ENCODE measurements at places on chromosomes 3 and 15. TPM values are rescaled to one million over a fixed set of nuclear protein-coding genes. Genes with fewer than 3 reads are reported as not detected.

DNA sequence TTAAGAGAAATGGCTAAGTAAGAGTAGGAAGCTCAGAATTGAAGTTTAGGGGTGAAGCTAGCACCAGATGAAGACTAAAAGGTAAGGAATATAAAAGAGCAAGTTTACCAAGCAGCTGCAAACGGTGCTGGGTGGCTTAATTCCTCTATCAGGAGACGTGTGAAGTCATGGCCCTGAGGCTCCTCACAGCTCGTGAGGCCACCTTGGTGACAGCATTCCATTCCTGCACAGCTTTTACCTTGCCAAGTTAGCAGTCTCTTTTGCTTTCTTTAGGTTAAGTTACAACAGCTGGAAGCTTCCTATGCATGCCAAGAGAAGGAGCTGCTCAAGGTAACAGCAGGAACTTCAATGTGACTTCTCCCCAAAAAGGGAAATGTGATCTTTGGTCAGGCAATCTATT lies 6.4 kb downstream of the TMCO5A start:
- DNase-seq: no peak

GOLGA8J gene
- total RNA-seq: 0.36 TPM

GRCh38 chr15:64930778-64931371 lies 19.2 kb downstream of the ANKDD1A start:
- no peak for DNase-seq

GRCh38 chr3:133943639-133944141 lies 48.0 kb upstream of the RAB6B start:
- no peak for DNase-seq

SMARCC1 gene
- 65.0 TPM for total RNA-seq

DNA sequence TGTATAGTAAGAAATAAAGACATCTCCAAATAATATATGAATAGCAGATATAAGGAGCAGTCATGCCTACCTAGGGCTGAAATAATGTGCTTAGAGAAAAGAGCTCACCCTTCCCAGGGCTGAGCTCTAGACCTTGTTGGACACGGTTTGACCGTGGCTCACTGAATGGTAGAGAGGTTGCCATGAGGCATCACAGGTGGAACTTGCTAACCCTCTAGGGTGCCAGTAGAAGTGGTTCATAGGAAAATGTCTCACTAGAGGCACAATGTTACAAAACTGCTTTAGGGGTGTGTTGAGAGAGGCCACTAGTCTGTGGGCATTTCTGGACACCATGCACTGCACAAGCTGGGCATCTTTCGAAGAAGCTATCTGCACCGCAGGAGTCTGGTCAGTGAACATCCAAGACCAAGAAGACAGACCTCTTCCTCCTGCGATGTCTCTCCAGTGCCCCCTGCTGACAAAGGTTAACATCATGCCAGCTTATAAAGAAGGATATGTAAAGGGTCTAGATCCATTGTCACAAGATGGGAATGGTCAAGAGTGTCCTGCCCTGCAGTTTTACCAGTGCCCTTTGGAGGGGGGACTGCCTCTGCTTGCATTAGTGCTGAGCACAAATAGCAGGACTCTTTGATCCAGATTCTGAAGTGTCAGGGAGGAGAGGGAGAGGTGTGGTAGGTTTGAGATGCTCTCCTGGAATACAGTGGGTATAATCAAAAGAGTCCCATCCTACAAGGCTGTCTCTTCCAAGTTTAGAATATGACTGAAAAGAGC lies 266.8 kb downstream of the ZNF385D start:
- DNase-seq: no peak

GRCh38 chr3:46080124-46080968 lies 53.1 kb upstream of the XCR1 start:
- DNase-seq: no peak

- DNase-seq: no peak
Observed at GRCh38 chr3:173676094-173676493, 278.6 kb downstream of the NLGN1 start.

- DNase-seq: no peak
Observed at GRCh38 chr3:125072749-125073389, 17.1 kb upstream of the HEG1 start.

DNA sequence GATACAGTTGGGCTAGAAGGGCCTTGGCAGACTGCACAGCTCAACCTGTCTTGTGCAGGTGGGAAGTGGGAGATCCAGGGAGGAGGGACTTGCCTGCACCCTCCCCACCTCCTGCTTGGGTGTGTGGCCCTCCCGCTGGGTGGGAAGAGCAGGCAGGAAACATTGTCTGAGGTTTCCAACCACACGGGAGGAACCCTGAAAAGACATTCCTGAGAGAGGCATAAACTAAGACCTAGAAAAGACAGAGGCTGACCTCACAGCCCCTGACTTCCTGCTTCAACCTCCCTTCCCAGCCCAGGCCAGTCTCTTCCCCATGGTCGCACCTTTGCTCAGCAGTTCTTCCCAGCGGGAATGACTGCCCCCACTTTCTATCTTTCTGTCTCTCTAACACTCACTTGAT lies 46.3 kb upstream of the INSYN1 start:
- no peak for DNase-seq

SLC6A11 gene
- total RNA-seq: 43.1 TPM

DNA sequence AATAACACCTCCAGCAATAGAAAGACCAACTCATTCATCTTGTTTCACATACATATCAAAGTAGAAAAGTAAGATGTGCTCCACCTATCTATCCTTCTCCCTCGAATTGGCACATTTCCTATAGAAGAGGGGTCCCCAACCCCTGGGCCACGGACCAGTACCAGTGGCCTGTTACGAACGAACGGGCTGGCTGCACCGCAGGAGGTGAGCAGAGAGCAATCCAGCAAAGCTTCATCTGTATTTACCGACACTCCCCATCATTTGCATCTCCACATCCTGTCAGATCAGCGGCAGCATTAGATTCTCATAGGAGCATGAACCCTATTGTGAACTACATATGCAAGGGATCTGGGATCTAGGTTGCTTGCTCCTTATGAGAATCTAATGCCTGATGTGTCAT lies 95.0 kb upstream of the CGNL1 start:
- no peak for DNase-seq

- DNase-seq: no peak
Observed at GRCh38 chr3:62774221-62774620, 101.0 kb downstream of the CADPS start.

DNA sequence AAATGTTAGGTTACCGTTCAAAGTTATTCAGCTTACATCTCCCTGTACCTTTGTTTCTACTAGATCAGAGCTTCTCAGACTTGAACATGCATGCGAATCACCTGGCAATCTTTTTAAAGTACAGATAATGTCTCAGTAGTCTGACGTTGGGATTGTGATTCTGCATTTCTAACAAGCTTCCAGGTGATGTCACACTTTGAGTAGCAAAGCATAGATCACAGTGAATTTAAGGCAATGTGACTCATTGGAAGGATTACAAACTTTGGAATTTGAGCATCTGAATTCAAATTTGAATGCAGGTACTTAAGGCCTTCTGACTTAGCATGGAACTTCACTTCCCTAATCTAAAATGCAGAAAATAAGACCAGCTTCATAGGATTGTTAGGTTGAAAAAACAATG lies 10.8 kb upstream of the ZMAT3 start:
- no peak for DNase-seq

GRCh38 chr3:108215871-108216270 lies 6.4 kb downstream of the IFT57 start:
- no peak for DNase-seq

- no peak for DNase-seq
Observed at GRCh38 chr15:67125589-67126502, 60.4 kb downstream of the SMAD3 start.

- DNase-seq: peak; percentile 89
Observed at GRCh38 chr3:122793568-122794416, at the start of gene HSPBAP1. Gene HSPBAP1 (minus strand): TSS chr3:122793831. CDS start chr3:122793680, 151 bp downstream.

DNA sequence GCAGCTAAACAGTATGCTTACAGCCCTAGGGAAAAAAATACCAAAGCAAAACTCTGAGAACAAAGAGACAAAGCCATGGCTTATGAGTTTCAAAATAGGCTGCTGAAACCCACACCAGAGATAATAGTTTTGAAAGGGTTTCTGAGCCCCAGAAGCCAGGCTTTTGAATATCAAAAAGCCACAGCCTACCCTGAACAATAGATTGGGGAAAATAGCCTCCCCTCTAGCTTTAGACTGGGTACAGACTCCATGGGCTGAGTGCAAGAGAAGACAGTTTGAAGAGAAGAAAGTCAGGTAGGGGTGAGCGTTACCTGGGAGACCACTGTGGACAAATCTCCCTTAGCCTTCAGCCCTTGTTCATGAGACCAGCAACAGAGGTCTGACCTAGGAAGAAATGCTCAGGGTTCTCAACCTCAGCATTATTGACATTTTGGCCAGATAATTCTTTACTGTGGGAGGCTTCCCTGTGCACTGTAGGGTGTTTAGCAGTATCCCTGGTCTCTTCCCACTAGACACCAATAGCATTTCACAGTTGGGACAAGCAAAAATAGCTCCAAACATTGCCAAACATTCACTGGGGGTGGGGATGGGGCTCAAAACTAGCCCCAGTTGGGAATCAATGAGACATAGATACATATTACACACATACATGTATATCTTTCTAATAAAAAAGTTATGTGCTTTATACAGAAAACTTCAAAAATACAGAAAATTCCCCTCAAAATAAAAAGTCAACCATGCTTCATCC lies 11.6 kb upstream of the TAFA4 start:
- DNase-seq: no peak

DNA sequence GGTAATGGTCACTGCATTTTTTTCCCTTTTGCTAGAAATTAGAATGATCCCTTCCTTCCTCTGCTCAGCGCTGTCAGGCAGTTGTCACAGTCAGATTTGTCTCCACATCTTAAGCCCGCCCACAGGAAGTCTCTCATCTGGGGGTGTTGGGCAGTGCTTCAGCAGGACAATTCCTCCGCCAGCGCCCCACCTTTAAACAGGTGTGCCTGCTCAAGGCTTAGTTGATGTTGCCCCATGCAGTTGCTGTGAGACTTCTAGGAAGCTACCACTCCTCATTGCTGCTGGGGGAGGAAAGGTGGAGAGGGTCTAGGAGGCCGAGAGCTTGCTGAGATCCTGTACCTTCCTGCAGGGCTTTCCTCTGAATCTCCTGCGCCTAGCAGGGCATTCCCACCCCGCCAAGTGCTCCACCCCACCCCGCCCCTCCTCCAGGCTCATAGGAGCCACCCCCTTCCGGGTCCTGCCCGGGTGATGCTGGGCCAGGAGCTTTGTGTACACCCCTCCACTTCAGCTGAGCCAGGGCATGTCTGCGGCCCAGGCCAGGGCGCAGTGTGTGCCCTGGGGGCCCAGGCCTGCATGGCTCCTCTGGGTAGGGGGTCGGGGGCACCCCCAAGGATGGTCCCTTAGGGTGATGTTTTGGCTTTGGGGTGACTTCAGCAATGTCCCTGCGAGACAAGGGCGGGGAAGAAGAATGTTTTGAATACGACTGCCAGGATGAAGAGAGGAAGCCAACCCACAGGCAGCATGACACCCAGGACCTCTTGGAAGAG lies 68.7 kb downstream of the TRAK1 start:
- no peak for DNase-seq

AMOTL2 gene
- 49.3 TPM for total RNA-seq

DNA sequence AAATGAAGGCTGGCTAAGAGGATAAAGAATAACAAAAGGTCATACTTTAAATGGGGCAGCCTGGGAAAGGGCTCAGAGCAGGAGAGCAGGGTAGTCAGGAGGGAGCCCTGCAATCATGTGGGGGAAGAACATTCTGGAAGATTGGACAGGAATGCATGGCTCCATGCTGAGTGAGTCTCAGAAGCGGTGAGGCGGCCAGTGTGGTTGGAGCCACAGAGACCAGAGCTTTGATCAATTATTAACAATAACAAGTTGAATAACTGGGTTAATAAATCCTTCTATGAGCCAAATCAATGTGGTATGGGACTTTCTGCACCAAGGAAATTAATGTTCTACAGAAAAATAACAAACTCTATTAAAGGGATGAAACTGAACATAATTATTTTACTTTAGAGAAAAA lies 57.9 kb upstream of the DCUN1D1 start:
- DNase-seq: no peak

SLC2A2 gene
- total RNA-seq: not detected

STAB1 gene
- total RNA-seq: 19.8 TPM

DNA sequence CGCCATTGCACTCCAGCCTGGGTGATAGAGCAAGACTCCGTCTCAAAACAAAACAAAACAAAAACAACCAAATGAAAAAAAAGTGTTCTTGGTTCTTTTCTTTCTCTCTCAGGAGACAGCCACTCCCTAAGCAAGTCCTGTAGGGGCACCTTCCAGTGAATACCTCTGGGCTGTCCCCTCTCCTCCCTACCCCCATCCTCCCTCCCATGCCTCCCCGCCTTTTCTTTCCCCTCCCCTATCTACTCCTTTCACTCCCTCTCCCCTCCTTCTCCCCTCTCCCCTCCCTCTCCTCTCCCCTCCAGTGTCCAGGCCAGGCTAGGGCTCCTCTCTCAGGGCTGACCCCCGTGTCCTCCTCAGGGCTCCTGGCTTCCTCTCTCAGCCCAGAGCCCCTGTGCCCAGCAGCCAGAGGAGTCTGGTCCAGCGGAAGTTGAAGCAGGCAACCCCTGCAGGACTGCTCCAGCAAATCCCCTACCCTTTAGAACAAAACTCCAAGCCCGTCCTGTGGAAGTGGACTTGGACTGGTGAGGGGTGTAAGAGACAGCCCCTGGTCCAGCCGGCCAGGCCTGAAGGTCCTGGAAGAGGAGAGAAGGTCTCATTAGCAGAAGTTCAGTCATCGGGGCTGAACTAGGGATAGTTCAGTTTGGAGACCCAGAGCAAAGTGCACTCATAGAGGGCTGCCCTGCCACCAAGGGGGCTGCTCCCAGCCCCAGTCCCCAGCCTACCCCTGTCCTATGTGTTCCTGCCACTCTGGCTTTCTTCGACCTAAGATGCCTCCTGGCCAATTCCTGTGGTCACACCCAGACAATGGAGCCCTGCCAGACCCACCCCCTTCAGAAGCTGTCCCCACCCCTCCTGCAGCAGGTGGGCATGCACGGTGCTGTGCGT lies 79.8 kb upstream of the IQSEC1 start:
- no peak for DNase-seq

NISCH gene
- 93.2 TPM for total RNA-seq

- DNase-seq: no peak
Observed at GRCh38 chr3:172524611-172525010, 1.4 kb upstream of the TNFSF10 start.

DNA sequence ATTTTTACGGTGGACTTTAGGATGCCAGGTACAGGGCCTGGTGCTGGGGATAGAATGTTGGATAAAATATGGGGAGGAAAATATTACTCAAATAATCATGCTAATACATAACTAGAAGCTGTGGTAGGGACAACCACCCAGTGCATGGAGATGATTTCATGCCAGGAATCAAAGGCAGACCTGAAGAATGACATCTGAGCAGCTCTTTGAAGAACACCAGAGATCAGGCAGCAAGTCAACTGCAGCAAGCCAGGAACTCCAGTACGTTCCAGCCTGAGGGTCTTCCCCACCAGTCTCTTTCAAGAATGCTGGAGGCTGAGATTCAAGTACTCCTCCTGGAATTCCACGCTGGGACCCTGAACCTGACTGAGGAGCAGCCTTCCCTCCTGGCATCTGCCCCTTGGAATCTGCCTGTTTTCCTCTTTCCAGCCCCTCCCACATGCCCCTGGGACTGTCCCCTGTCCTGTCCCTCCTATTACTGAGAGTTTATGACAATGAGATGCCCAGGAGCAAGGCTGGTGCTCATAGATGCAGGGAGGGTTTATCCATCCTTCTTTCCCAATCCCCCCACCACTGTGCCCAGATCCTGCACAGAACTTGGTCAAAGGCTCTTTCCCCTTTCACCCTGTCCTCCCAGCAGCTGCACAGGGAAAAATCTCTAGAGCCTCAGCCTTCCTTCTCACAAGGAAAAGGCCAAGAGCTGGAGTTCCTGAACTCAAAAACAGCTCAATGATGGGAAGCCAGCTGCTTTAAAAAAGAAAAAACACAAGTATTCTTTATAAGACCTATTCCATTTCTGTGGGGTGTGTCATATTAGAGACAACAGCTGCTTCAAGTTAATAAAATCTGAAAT lies 68.0 kb downstream of the PDZRN3 start:
- DNase-seq: no peak

DUOXA2 gene
- total RNA-seq: not detected

GALNT15 gene
- 27.5 TPM for total RNA-seq
